ENCODE measurements at places on chromosomes 3 and 15. TPM values are rescaled to one million over a fixed set of nuclear protein-coding genes. Genes with fewer than 3 reads are reported as not detected.

TMEM266 gene
- total RNA-seq: 11.6 TPM

GP5 gene
- total RNA-seq: not detected

SLC9C1 gene
- total RNA-seq: not detected

ASB14 gene
- total RNA-seq: not detected

MAPKAPK3 gene
- total RNA-seq: 15.4 TPM

SPINK8 gene
- not detected for total RNA-seq

RETNLB gene
- not detected for total RNA-seq
